ENCODE measurements at places on chromosomes 13 and 19.

- DNase-seq, result no peak
These were observed 13.2 kb downstream of the B3GNT8 start for GRCh38 chr19:41413947-41414346.

GRCh38 chr13:80305737-80306136 lies 35.2 kb downstream of the SPRY2 start:
- no peak for DNase-seq

DNA sequence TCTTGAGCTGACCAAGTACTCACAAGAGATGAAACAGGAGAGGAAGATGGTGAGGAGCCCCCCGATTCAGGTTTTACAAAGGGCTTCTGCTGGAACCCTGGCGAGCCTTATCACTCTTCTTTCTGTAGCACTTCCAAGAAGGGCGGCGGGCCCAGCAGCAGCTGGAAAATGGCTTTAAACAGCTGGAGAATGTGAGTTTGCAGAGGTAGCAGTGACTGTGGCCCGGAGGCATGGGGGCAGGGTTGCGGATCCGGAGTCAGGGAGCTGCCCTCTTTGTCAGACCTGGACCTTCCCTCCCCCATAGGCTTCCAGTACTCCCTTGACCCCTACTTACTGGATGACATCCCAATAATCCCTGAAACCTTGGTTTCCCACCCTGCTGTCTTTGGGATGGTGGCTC lies 3.6 kb downstream of the TRIP10 start:
- DNase-seq, result no peak

DNA sequence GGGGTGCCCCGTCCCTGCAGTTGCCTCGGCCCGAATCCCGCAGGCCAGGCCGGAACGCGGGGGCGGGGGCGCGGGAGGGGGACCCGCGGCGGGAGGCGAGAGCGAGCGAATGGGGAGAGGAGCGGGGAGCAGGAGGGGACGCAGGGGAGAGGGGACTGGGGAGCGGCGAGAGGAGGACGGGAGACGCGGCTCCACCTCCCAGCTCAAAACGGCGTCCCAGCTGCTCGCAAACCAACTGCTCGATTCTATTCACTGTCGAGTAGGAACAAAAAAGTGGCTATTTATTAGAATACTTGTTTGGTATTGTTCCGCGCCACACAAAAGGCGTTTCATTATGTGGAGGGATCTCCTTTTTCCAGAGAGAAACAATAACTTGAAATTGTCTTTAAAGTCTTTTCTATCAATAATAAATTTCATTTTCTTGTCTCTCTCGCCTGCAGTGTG lies 10.6 kb upstream of the SOX1 start:
- DNase-seq, result no peak

DNA sequence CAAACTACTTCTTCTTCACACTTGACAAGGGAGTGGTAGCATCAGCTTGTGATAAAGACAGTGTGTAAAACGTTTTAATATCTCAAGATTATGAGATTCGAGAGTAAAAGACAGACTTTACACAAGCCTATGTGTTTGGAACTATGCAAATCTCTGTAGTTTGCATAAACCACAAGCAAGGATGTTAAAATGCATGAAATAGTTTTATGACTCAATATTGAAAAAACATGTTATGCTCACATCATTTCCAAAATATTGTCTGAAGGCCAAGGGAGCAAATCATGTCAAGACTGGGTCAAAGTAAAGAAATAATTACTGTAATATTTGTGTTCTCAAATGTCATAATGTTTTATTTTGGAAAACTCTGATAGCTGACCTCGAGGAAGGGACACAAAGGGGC lies 316.8 kb upstream of the KLF12 start:
- DNase-seq, result no peak

GRCh38 chr19:15449620-15450527 lies at the start of gene WIZ:
WIZ (minus strand) TSS chr19:15449956; CDS start chr19:15448307, 1,649 bp downstream.
- peak; percentile 72 for DNase-seq

DNA sequence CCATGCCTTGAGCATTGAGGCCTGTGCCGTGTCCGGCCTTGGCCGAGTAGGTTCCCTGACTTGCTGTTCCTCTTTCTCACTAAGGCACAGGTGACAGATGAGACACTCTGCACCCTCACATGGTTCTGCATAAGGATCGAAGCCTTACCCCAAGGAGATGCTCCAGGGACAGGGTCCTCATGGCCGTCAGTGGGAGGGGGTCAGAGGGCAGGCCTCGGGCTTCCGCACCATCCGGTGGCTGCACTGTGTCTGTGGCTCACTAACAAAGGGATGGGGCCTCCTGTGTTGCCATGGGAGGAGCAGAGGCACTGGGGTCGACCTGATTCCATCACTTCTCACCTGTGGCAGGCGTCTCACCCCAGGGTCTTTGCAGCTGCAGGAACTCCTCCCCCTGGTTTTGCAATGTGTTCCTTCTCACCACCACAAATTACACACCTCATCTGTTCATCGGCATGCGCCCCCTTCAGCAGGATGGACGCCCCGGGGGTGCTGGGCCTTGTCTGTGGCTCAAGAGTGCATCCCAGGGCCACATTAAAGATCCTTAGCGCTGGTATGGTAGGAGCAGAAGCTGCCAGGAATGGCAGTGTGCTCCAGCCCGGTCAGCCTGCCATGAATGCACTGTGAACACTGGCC lies 113.3 kb upstream of the SOX1 start:
- no peak for DNase-seq

DNA sequence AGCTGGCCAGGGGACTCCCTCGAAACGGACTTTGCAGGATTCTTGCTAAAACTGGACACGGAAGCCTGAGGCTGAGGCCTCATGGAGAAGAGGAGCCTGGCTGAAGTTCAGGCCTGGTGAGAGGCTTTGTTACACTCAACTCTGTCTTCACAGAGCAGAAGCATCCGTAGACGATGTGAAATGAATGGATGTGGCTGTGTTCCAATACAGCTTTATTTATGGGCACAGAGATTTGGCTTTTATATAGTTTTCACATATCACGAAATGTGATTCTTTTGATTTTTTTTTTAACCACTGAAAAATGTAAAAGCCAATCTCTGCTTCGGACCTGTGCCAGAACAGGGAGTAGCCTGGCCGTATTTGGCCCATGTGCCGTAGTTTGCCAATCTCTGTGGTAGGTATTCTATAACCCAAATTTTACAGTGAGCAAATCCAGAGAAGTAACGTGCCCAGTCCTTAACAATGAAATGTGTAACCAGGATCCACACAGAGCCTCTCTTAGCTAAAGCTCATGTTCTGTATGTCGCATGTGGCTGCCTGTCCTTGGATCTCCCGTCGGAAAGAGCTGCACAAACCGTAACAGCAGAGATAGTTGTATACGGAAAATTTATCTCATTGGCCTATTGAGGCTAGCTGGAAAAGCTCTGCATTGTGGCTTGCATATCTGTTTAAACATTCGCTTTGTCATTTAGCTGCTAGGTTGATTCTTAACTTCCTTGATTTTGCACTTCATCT lies 171.6 kb upstream of the RNF113B start:
- no peak for DNase-seq

- DNase-seq, result no peak
These were observed 26.2 kb upstream of the LRCH1 start for GRCh38 chr13:46526740-46527139.

- no peak for DNase-seq
These were observed 172.5 kb downstream of the FLT1 start for GRCh38 chr13:28322256-28322905.

- no peak for DNase-seq
These were observed 14.1 kb downstream of the POU4F1 start for GRCh38 chr13:78589206-78589605.

- DNase-seq, result no peak
These were observed 303.1 kb downstream of the PCDH9 start for GRCh38 chr13:66926851-66927524.

DNA sequence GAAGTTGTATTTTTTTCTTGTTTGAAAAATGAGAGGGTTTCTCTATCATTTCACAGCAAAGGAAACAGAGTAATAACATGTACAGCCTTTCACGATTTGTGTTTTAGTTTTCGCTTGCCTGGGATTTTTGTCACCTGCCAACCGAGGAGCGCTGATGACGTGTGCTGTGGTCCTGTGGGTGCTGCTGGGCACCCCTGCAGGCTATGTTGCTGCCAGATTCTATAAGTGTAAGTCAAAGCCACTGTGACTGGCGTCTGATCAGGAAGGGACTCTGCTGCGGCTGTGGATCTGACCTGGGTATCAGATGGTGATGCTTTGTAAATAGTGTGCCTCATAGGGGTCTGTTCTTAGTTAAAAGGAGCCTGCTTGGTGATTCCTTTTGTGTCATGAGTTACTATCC lies 45.6 kb downstream of the TM9SF2 start:
- DNase-seq, result no peak

Data from activated T-helper 1 cell treated with anti-CD3 and anti-CD28 coated beads, Interleukin-2, amount 50 U/mL, for 16 hours (primary cell).